ENCODE measurements at places on chromosomes 5 and 9.

DNA sequence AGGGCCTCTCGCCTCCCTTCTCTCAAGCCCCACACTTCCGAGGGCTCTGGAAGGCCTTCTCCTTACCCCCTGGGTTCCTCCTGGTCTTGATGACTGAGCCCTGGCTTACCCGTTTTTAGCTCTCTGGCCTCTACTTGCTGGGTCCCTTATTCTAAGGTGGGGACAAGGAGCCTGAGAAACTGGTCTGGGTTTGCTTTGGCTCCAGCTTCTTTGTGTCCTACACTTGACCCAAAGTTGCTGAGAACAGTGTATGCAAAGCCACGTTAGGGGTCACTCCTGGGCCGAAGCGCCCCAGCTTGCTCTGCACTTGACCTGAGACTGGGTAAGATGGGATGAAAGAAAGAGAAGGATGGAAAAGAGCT, 788 bp downstream of the ZNF346 start:
- no peak for DNase-seq

DNA sequence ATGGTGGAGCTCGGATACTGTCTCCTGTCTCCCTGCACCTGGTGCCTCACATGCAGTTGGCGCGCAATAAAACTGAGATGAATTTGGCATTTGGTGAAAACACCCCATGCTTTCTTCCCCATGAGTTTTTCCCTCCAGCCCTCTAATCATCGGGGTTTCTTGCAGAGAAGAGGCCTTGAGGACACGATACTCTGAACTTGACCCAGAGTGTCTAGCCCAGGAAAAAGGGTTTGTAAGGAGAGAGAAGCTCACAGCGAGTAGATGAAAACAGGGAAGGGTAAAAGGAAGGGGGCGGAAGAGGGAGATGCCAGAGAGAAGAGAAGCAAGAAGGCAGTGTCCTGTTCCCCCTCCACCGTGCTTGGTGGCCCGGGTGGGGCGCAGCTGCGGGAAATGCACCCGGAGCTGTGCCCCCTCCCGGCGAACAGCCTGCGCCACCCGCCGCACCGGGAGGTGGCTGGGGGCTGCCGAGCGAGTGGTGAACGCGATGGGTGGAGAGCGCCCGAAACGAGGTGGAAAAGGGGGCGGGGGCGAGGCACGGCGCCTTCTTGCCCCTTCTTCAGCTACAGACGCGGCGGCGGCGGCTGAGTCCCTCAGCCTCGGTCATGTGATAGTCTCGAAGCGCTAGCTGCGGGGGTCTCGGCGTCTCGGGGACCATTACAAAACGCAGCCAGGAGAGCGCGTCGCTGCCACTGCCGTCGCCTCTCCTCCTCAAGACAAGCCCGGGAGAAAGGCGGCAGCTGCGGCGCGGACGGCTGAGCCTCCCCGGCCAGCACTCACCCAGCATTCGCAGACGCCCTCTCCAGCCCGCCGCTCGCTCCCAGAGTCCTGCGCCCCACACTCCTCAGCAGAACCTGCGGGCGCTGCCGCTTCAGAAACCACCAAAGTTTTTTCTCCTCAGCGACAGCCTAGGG, 1.1 kb upstream of the FOXB2 start:
- DNase-seq: peak; percentile 41

- no peak for DNase-seq
Observed at GRCh38 chr5:125295405-125295872, 549.0 kb upstream of the ZNF608 start.

GRCh38 chr5:168064933-168065622, 226.4 kb upstream of the WWC1 start:
- DNase-seq: no peak

- DNase-seq: no peak
Observed at GRCh38 chr5:145540375-145540774, 294.8 kb downstream of the PRELID2 start.
